Activated T-cell treated with anti-CD3 and anti-CD28 coated beads, Interleukin-2, amount 50 U/mL, for 1 hour (primary cell): ENCODE measurements at places on chromosomes 2 and 18.

- no peak for DNase-seq
Measured at GRCh38 chr2:72863046-72863445, 24.2 kb upstream of the SPR start.

DNA sequence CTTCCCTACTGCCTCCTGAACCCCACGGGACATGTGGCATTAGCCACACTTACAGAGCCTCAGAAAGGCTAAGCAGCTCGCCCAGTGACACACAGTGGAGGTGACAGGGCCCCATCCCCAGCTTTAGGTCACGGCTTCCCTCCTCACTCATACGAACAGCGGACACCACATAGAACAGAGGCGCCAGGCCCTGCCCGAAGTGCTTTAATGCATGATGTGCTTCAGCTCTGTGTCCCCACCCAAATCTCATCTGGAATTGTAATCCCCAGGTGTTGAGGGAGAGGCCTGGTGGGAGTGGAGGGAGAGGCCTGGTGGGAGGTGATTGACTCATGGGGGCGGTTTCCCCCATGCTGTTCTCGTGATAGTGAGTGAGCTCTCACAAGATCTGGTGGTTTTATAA lies 135.3 kb downstream of the PTGR3 start:
- no peak for DNase-seq

DNA sequence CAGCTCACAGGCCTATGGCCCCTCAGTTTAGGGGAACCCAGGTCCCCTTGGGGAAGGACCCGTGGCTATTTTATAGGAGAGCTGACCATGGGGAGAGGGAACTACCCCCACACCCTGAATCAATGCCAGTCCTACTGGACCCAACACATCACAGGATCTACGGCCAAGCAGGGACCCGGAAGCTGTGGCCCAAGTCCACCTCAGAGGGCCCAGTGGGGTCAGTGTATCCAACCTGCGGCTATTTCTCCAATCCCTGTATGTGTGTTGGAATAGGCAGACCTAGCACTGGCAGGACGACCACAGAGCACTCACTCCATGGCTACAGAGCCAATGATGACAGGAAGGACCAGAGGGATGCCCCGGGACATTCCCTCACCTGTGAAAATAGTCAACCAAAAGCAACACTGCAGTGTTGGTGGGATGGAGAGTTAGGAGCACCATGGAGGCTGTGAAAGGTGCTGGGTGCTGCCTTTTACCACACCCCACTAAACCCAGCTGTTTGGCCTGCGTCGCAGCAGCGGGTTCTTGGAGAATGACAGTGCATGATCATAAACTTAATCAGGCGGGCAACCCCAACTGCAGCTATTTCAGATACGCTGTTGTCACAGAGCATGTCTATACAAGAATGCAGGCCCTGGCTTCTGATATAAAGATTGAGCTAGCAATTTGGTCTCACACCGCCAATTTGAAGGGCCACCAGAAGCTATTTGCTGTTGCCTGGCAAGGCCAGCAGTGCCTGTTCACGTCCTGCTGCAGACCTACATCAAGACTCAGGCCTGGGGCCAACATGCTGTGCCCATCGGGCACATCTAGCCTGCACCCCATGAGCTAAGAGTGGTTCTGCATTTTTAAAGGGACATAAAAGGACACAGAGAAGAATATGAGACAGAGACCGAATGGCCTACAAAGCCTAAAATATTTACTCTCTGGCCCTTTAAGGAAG lies 110.4 kb downstream of the EIPR1 start:
- no peak for DNase-seq

GRCh38 chr2:150207979-150208378 lies 279.5 kb downstream of the RND3 start:
- no peak for DNase-seq

- DNase-seq: no peak
Measured at GRCh38 chr2:201018636-201019035, 52.8 kb downstream of the HYCC2 start.

DNA sequence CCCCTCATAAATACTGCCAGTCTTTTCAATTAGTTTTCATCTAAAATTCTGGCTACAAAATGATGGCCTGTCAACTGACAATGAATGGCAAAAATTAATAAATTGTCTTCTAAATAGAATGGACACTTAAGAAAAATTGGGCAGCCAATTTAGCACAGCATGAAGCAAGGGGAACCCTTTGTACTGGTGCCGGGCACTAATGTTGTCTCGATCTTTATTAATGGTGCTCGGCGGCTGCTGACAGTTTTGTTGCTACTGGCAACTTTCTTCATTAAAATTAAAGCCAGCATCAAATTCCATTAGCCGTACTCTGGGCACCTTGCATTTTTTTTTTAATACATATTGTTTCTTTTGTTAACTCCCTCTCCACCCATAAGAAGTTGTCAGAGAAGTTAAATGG lies 309.3 kb downstream of the GBX2 start:
- DNase-seq: no peak

DNA sequence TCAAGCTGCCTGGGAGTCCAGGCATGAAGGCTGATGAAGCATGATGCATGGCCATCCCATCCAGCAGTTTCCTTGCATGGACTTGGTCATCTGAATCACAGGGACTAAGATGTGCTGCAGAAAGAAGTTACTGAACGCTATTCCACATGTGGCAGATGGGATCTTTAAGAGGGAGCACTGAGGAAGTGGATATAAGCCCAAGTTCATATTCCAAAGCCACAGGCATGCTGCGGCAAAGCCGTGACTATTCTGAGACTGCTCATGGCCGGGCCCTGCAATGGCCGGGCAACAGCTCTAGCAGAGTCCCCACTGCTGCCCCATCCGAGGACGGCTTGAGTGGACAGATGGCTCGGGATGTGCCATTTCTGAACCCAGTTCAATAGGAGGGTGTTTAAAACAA lies 61.5 kb downstream of the STPG4 start:
- no peak for DNase-seq
